Activated T-helper 2 cell treated with anti-CD3 and anti-CD28 coated beads, Interferon-gamma antibody, Interleukin-2, Interleukin-4, amounts not matched to agents 10 μg/mL and 5 μg/mL and 100 μg/mL, durations not matched to agents 14 hours and 24 hours and 36 hours (primary cell): ENCODE measurements at places on chromosomes 13 and 19. TPM values are rescaled to one million over a fixed set of nuclear protein-coding genes. Genes with fewer than 3 reads are reported as not detected.

DNA sequence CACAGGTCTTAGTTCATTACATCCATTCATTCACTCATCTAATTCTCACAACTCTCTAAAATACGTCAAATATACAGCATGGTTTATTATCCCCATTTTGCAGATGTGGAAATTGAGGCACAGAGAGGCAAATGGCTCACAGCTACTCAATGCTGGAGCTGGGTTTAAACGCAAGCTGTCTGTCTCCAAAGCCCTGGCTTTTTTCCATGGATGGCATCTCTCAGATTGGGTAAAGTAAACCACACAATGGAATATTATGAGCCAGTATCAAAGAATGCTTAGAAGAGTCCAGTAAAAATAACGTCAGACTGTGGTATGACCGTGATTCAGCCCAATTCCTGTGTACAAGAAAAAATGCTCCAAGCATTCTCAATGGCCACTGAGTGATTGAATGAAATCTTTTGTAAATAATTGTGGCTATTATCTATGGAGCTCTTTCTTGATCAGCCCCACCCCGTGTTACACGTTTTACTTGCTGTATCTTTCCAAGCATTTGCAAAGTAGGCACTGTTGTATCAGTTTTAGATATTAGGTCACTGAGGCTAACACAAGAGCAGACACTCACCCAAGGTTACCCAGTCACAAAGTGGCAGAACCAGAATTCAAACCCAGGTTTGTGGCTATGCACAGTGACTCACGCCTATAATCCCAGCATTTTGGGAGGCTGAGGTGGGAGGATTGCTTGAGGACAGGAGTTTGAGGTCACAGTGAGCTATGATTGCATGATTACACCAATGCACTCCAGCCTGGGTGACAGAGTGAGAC is 5.5 kb upstream of the ACP7 start:
- no peak for DNase-seq

Gene ZNF431
- 15.6 and 16.0 TPM in 2 replicates for total RNA-seq

Gene F10
- total RNA-seq: not detected in 2 replicates

DNA sequence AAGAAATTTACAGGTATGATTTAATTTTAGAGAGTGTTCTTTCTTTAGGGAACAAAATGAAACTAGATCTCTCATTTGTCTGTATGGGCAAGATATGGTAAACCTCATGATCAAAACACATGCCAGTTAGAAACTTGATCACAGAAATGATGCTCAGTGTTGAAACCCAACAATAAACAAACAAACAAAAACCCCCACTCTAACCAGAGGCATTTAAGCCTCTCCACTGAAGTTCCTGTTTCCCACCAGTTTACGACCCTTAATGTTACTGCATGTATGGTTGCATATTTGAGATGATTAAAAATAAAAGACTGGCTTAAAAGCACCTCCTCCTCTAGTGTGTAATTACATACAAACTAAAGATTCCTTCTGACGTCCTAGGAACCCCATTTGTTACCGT is 293.3 kb upstream of the MAB21L1 start:
- DNase-seq: no peak

Gene ZNF527
- total RNA-seq: 3.2 TPM in 2 replicates

Gene SUPT20H
- total RNA-seq: 75.8 and 77.8 TPM in 2 replicates

DNA sequence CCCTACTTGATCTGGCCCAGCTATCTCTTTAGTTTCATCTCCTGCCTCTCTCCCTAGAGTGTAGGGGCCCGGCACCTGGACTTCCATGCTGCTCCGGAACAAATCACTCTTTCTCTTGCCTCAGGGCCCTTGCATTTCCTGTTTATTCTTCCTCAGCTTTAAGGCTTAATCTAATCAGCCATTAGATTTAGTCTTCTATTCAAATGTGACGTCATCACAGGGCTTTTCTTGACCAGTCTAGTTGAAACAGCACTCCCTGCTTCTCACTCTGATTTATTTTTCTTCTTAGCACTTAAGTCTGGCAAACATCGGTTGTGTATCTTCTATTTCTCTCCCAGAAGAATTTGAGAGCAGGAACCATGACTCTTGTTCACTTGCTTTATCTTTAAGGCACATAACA is 564.1 kb downstream of the EFNB2 start:
- no peak for DNase-seq

Gene KEAP1
- total RNA-seq: 75.2 and 76.1 TPM in 2 replicates

Gene GGACT
- 5.5 and 7.7 TPM in 2 replicates for total RNA-seq
